Dermis microvascular lymphatic vessel endothelial cell (primary cell): ENCODE measurements at places on chromosomes 16 and 17. TPM values are rescaled to one million over a fixed set of nuclear protein-coding genes. Genes with fewer than 3 reads are reported as not detected.

The GSG1L gene
- 0.63 TPM in 1 of 2 replicates, not detected in the other for total RNA-seq

The C17orf100 gene
- total RNA-seq: 0.13 and 0.63 TPM in 2 replicates

The CCL8 gene
- 0.13 TPM in 2 replicates for total RNA-seq

The ZSCAN10 gene
- not detected in 2 replicates for total RNA-seq
